ENCODE measurements at places on chromosomes 1 and 21.

DNA sequence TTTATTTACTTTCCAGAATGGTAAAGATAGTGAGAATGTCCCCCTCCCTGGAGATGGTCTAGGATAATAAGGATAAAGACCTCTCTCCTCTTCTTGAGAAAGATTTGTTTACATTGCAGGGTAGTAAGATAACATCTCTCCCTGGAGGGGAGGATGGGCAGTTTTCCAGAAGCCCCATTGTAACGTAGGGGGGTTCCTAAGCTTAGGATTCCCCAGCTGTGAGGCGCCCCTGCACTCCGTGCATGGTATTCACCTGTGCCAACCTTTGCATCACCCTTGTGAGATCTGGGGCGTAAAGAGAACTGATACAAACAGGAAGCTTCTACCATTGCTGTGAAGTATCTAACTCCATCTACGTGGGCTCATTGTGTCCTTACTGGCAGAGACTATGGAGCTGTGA, 148.7 kb upstream of the DNAH14 start:
- no peak for DNase-seq

DNA sequence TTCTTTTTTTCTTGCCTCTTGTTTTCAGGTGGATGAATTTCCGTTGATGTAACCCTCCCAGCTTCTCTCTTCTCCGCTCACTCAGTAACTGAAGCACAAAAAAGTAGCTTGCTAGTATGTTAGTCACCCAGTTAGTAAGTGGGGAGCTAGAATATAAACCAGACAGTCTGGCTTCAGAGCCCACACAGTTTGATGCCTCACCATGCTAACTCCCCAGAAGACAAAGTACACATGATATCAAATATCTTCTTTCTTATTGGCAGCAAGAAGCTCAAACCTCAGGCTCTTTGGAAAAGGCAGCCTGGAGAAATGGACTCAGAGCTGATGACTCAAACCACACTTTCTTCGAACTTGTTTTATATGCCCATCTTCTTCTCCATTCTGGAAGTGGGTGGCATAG, 187.5 kb upstream of the PLXNA2 start:
- no peak for DNase-seq

DNA sequence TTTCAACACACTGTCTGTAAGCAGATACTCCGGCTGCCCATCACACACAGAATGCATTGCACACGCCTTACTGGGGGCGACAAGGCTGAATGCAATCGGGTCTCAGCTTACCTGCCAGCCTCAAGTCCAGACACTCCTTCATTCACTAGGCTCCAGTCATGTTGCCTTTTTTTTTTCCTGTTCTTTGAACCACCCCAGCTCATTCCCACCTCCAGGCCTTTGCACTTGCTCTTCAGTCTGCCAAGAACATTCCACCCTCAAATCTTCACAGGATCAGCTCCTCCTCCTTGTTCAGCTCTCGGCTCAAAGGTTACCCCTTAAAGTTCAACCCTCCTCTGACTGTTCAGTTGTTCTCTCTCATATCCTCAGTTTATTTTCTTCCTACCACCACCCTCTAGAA, 181.9 kb upstream of the ESRRG start:
- DNase-seq, result no peak

GRCh38 chr1:107677697-107678096, 287.3 kb downstream of the VAV3 start:
- DNase-seq, result no peak

DNA sequence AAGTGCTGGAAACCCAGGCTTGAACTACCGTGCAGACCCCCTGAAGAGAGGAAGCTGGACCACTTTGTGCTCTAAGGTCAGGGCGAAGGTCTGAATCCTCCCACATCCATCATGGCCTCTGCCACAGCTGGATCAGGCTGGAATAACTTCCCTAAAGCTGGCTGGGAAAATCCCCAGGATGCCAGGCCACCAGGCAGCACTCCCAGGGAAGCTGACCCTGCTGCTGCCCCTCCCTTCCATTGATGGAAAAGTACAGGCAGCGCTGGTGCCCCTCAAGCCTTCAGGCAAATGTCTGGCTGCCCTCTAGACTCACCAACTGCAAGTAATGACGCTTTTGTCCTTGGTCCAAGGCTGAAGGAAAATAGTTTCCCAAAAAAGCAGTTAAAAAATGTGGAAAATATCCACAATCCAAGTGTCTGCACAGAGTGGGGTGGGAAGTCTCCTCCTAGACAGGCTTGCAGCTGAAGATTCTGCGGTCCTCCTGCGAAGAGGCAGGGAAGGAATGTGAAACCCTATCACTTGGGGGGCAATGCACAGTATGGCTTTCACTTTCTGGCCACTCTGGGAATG, 39.9 kb upstream of the TSPAN2 start:
- DNase-seq, result no peak

- no peak for DNase-seq
Measured at GRCh38 chr1:178702146-178702545, 22.9 kb upstream of the RALGPS2 start.

DNA sequence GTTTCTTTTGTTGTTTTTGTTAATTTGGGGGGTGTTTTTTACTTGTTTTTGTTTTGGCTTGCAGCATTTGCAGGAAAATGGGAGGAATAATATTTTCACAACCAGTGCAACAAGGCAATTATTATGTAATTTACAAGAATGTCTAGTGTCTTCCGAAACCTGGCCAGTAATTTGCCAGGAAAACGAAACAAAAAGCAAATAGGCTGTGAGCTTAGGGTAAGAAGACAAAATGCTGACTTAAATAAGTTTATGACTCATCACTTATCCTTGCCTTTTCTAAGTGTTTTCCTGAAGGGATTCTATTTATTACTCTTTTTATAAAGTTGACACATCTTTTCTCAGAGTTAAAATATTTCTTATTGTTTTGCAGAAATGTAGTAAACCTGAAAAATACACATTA, 49.8 kb downstream of the KCNT2 start:
- no peak for DNase-seq

DNA sequence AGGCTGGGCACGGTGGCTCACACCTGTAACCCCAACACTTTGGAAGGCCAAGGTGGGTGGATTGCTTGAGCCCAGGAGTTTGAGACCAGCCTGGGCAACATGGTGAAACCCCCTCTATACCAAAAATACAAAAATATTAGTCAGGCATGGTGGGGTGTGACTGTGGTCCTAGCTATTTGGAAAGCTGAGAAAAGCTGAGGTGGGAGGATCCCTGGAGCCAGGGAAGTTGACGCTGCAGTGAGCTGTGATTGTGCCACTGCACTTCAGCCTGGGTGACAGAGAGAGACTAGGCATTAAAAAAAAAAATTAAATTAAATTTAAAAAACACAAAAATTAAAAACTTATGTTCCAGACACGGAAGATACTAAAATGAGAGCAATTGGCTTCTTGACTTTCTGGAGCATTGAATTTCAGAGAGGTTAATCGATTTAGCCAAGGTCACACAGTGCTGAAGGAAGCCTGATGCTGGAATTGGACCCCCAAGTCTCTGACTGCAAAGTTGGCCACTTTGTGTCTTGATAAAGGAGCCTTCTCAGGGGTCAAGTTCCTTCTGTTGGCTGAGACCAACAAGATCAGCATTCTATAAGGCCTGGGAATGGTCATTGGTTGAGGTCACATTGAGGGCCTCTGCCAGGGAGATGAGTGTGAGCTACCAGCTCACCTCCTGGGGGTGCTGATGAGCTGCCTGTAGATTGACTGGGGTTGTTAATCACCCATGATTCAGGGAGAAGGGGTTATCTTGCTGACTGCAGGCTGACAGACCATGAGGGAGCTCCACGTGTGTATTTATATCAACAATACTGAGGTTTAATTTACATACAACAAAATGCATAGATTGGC, 54.3 kb downstream of the RPS6KA1 start:
- DNase-seq, result no peak

GRCh38 chr1:44519035-44519676, 114.1 kb downstream of the RNF220 start:
- DNase-seq, result no peak

DNA sequence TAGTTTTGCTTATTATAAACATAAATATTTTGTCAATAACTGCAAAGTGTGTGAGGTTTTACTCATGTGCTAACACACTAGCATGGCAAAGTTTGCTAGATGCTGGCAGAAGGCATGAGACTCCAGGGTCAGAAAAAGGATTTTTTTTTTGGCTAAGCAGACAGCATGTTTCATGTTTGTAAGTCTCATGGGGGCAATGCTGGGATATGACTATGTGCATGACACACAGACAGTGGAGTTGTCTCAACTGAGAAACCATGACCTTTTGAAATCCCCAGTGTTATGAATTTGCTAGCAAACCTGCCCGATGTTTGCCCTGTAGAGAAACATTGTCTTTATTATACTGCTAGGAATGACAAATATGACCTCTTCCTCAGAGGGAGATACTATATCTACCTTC, 448.2 kb downstream of the BRINP3 start:
- DNase-seq, result no peak

DNA sequence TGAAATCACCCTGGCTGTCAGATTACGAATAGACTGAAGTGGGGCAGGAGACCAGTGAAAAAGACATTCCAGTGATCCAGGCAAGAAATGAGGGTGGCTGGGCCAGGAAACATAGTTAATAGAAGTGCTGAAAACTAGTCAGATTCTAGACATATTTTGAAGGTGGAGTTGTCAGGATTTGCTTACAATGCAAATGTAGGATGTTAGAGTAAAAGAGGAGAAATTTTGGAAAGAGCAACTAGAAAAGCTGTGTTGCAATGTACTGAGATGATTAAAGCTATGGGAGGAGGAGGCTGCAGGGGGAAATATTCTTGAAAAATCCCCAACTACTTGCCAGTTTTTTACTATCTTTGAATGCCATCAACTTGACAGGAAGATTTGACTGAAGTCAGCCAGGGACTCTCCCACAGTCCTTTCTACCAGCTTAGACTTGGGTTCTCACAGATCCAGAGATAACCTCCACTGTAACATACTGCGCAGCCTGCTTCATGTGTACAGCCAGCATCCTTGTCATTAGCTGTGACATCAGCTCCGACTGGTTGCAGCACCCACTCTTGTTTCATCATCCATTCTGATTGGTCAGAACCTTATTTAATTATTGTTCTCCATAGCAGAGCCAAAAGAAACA, 109.7 kb downstream of the TSEN15 start:
- DNase-seq, result peak; percentile 61

- DNase-seq, result no peak
Measured at GRCh38 chr1:215807911-215808436, 240.9 kb downstream of the KCTD3 start.

- no peak for DNase-seq
Measured at GRCh38 chr1:197393105-197393504, 125.1 kb downstream of the CRB1 start.

- DNase-seq, result no peak
Measured at GRCh38 chr1:159012495-159012894, 2.8 kb downstream of the IFI16 start.

DNA sequence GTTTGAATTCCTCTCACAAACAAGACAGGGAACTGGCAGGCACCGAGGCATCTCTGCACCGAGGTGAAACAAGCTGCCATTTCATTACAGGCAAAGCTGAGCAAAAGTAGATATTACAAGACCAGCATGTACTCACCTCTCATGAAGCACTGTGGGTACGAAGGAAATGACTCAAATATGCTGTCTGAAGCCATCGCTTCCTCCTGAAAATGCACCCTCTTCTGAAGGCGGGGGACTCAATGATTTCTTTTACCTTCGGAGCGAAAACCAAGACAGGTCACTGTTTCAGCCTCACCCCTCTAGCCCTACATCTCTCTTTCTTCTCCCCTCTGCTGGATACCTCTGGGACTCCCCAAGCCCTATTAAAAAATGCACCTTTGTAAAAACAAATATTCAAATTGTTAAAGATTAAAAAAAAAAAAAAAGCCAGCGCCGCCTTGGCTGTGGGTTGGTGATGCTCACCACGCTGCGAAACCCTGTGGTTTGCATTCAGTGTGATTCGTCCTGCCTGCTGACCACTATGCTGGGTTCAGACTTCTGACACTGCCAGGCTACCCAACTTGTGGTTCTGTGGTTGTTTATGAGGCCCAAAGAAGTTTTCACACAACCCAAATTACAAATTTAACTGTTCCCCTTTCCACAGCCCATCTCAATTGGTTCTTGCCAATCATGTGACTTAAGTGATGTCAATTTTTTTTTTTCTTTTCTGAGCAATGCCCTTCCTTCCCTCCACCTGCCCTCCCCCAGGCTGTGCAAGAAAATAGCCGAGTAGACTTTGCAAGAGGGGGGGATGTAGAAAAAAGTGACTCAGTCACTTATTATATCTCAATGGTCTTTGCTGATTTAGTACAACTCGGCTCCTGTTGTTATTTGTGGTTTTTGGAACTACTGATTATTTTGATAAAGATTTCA, at the start of gene RUNX1:
Gene RUNX1, minus strand, starts transcription at position 597 of the 912 bp plus-strand sequence.
- DNase-seq, result no peak

DNA sequence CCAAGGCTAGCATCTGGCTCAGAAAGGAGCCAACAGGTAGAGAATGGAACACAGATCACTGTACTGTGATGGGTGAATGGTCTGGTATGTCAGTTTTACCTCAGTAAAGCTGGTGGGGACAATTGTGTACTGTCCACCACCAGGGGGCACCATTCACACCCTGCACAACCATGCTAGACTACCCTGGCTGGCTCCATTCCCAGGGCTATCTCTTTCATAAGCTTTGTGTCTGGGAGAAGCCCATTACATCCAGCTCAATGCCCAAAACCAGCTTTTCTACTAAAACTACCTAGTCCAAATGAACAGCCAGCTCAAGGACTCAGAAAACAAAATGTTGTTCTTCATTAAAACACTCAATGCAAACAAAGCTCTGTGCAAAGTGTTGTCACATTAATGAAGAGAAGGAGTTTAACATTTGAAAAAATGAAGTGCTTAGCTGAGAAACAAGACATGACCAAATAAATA, 62.0 kb upstream of the RASAL2 start:
- peak; percentile 69 for DNase-seq

GRCh38 chr1:110430366-110430765, 20.6 kb upstream of the PROK1 start:
- no peak for DNase-seq

DNA sequence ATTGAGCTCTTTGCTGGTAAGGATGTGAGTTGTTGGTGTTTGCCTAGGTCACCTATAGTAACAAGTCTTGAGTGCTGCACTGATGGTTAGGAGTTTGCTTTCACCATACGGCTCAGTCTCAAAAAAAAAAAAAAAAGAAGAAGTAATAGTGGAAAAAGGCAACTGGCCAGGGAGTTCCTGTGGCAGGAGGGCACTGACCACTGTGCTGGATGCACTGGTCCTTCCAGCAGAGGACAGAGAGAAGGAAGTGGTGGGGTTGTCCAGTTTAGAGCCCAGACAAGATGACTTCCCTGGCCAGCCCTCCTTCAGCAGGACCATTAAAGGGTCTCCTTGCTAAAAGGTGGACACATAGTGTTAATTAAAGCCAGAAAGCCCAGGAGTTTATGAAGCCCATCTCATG, 11.9 kb upstream of the PTCH2 start:
- no peak for DNase-seq

GRCh38 chr1:60890664-60891063, 191.7 kb upstream of the NFIA start:
- no peak for DNase-seq

- no peak for DNase-seq
Measured at GRCh38 chr21:15826147-15826780, 96.5 kb downstream of the USP25 start.

DNA sequence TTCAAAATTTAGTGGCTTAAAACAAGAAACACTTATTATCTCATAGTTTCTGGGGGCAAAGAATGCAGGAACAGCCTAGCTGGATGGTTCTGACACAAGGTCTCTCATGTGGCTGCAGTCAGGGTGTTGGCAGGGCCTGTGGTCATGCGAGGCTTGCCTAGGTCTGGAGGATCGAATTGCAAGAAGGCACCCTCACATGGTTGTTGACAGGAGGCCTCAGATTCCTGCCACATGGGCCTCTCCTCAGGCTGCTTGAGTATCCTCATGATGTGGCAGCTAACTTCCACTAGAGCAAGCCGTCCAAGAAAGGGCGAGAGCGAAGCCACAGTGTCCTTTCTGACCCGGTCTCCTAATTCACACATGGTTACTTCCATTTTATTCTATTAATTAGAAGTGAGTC, 6.2 kb upstream of the NRIP1 start:
- DNase-seq, result no peak
